RKO (cell line): ENCODE measurements at places on chromosomes 3 and 15.
A peak's percentile ranks its signal among the peaks of the same experiment; 100 is the strongest.

- DNase-seq = no peak
Measured at GRCh38 chr3:42204867-42205599, 61.0 kb downstream of the CCK start.

DNA sequence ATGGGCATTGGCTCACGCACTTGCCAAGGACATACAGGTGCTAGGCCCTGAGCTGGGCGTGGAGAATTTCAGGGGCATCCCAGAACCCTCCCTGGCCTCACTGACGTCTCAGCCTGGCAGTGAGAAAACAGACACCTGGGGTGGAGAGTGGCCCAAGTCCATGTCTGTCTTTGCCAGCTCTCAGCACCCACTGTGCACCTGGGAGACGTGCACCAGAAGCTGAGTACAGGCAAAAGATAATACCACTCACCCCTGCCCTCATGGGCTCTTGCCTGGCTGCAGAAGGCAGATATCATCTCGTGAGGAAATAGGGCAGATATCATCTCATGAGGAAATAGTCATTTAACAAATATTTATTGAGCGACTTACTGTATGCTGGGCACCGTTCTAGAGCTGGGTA is 8.0 kb downstream of the LOXL1 start:
- DNase-seq = no peak

- no peak for DNase-seq
Measured at GRCh38 chr15:67832897-67833709, 6.7 kb downstream of the RNU6-1 start.

GRCh38 chr3:150528354-150528797 is 17.9 kb downstream of the SERP1 start:
- peak; percentile 57 for DNase-seq

DNA sequence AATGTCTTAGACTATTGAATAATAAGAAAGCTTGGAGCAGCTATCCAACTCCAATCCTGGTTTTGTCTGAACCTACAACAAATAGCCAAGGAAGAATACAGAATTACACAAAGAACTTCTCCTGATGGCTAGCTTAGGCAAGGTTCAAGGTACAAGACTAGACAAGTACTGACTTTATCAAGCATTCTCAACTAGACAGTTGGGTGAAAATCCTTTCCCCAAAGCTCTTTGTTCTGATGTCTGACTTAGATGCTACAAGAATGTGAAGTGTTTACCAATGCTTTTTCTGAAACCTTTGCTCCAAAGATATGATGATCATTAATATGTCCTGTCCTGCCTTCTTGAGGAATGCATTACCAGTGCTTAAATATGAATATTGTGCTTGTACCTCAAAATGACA is 113.8 kb downstream of the ANXA2 start:
- no peak for DNase-seq

DNA sequence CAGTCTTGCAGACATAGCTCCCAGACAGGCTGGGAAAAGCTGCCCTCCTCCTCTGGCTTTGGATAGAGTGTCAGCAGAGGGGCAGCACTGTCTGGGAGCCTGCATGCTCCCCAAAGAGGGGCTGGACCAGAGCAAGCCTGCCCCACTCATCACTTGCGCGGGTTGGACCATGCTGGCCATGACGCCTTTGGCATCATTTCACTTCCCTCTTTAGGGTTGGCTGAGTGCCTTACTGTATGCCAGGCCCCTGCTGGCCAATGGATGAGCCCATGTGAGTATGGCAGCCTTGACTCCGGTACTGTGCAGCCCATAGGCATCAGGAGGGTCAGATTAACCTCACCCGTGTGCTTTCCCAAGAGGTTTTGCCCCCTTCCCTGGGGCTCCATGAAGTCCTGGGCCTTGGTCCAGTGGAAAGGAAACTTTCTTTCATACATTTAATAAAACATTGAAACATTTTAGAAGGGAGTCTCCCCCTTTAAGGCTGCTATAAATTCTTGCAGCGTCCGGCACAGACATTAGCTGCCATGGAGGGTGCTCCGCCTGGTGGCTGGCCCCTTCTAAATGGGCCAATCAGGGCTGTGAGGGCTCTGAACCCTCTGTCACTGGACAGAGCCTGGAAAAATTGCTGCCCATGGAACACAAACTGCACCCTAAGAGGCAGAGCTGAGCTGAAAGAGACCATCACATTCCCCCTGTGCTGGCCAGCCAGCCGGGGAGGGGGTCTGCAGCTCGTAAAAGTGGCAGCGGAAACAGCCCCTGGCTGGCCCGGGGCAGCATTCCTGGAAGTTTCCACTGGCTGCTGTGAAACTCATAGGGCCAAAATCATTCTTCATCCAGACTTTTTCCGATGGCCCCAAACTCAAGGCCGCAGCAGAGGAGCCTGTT is 20.8 kb upstream of the DUSP7 start:
- DNase-seq = no peak

GRCh38 chr3:127560051-127560787 is 30.3 kb downstream of the TPRA1 start:
- peak; percentile 61 for DNase-seq

- peak; percentile 60 for DNase-seq
Measured at GRCh38 chr3:28317438-28318022, 31.0 kb upstream of the ZCWPW2 start.

GRCh38 chr15:70172566-70173225 is 75.0 kb upstream of the TLE3 start:
- no peak for DNase-seq

- no peak for DNase-seq
Measured at GRCh38 chr3:184781801-184782200, 30.2 kb upstream of the VPS8 start.

GRCh38 chr15:98421419-98422129 is 226.8 kb upstream of the IGF1R start:
- peak; percentile 38 for DNase-seq

DNA sequence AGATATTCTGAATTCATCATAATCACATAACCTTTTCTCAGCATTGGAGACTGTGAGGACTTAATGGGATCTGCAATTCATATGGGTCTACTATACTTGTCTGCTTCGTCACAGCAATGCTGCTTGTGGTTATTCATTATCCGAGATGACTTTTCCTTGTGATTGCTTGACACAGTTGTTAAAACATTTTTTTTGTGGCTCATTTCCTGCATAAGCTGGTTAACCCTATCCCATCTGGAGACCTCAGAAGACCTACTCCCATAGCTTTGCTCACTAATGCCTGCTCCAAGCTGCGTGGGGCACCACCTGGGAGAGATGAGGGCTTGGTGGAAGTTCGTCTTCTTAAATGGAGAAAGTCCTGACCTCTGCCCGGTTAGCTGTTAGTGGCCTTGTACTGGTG is 360.8 kb downstream of the CHST2 start:
- peak; percentile 49 for DNase-seq

DNA sequence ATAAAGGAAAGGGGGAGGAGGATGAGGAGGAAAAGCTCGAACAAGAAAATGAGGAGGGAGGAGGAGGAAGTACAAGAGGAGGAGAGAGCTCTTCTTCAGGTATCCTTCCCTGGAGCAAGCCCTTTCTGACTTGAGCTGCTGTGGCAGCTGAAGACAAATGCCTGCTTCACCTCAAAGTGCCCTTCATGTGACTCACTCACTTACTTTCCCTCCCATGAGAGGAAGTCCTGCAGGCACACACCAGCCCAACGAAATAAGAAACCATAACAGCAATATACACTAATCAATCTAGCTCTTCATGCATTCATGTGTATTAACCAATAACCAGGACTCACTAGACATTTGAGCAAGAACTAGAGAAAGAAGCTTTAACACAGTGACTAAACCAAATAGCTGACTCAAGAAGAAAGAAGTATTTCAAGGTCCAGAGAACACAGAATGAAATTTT is 251.9 kb downstream of the IGSF11 start:
- no peak for DNase-seq

GRCh38 chr3:161977063-161977462 is 480.5 kb downstream of the OTOL1 start:
- DNase-seq = no peak

DNA sequence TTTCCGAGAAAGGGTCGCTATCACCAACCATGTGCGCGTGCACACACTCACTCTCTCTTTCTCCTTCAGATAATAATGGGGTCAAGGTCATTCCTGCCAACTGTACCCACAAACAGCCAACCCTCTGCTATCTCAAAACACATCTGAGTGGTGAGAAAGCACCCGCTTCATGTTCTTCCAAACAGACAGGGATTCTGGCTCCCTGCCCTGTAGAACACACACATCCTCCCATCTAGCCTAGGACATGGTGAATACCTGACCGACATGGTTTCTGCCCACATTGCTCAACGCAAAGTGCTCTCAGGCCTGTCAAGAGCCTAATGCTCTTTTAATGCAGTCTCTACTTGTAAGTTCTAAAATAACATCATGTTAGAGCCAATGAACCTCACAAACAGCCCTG is 302.2 kb downstream of the FOXP1 start:
- no peak for DNase-seq

- DNase-seq = peak; percentile 69
Measured at GRCh38 chr3:4741404-4742307, 237.6 kb upstream of the BHLHE40 start.

- no peak for DNase-seq
Measured at GRCh38 chr15:90564051-90564450, 34.3 kb downstream of the CRTC3 start.

GRCh38 chr15:96720251-96720650 is 389.8 kb downstream of the NR2F2 start:
- no peak for DNase-seq

GRCh38 chr3:187714404-187714979 is 12.1 kb upstream of the RTP2 start:
- DNase-seq = peak; percentile 72

DNA sequence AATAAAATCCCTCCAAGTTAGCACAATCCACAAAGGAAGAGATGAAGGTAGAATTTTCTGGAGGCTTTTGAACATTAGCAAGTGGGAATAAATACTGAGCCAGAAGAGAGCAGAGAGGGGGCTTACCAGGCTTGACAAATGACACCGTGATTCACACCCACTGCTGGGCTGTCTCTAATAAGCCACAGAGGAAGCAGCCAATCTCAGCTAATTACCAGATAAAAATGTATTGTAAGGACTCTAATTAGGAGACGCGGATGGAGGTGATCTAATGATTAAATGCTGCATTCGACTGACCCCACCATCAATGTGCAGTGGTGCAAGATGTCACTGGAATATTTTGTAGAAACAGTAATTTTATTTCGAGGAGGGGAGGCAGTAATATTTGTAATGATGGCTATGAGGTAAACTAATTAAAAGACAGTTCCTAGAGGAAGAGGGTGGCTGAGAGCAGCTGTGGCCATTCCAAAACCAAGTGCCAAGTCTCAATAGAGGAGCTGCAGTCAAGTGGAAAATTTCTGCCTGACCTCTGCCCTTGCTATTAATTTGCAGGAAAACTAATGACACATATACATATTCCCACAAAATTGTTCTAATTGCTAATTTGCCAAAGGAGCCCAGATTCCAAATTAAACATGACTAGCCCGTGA is 602.2 kb downstream of the FOXP1 start:
- DNase-seq = no peak

- no peak for DNase-seq
Measured at GRCh38 chr3:186209810-186210752, 101.2 kb upstream of the ETV5 start.

GRCh38 chr15:45689616-45690015 is 54.8 kb downstream of the SQOR start:
- peak; percentile 16 for DNase-seq

DNA sequence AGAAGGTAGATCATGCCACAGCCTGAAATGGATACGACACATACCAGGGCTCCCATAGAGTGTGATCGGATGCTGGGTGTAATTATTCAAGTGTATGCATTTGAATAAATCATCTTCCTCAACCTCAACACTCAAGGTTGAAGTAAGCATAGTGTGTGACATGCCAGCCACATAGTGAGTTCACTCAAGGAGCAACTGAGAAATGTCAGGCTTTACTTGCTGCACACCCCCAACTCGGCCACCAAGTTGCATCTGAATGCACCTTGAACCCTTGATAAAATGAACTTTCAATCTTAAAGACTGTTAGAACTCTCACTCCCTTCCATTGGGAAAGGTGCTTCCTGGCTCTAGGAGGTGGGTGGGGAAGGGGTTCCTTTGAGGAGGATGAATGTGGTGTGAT is 121.3 kb downstream of the GHSR start:
- no peak for DNase-seq

DNA sequence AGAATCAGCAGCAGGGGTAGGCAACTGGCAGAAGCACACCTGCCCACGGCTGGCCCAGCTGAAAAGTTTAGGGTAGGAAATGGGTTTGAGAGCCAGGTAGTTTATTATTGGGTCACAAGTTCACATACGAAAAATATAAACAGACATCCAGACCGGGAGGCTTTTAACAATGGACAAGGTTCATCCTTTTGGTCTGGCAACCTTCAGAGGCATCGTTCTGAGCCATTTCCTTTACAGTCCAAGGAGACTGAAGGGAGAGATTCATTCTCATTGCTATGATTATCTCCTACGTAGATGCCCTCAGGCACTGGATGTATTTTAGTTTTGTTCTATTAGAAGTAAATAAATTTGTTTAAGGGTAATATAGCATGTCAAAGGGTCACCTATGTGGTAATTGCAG is 248.0 kb upstream of the THBS1 start:
- no peak for DNase-seq

DNA sequence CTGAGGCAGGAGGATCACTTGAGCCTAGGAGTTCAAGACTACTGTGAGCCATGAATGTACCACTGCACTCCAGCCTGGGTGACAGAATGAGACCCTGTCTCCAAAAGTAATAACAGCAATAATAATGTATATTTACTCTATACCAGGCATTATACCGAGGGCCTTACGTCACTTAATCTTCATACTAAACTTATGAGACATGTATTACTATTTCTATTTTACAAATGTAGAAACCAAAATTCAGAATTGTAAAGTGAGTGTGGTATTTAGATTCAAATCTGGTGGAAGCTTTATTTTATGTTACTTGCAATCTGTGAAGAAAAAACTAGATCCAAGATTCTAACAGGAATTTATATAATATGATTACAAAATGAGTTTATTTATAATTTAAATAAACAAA is 9.7 kb upstream of the BLM start:
- no peak for DNase-seq

- DNase-seq = no peak
Measured at GRCh38 chr3:126580746-126581145, 22.0 kb upstream of the C3orf22 start.
